ENCODE measurements at places on chromosomes 4 and X. TPM values are rescaled to one million over a fixed set of nuclear protein-coding genes. Genes with fewer than 3 reads are reported as not detected.

SLC34A2 gene
- total RNA-seq, result 2,903 TPM

MMAA gene
- total RNA-seq, result 11.9 TPM

DNA sequence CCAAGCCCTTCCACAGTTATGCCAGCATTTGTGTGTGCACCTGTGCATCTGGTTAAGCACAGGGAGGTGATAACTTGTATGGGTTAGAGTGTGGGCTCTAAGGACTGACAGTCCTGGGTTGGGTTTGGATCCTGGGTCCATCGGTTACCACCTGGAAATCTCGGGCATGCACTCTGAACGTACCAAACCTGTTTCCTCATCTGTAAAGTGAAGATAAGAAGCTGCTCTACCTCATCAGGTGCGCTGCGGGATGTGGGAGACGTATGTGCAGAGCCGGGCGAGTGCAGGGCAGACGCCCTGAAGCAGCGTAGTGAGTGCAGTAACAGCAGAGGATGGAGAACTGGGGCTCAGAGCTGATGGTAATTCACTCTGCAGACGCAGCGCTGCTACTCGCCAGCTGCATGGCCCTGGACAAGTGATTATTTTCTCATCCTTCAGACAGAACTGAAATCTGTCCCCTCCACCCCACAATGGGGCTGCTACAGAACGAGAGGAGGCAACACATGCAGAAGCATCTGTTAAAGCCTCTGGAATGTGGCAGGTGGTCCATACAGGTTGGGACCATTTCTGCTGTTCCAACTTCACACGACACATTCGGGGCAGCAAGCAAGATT lies 64.4 kb downstream of the HADH start:
- no peak for DNase-seq

DNA sequence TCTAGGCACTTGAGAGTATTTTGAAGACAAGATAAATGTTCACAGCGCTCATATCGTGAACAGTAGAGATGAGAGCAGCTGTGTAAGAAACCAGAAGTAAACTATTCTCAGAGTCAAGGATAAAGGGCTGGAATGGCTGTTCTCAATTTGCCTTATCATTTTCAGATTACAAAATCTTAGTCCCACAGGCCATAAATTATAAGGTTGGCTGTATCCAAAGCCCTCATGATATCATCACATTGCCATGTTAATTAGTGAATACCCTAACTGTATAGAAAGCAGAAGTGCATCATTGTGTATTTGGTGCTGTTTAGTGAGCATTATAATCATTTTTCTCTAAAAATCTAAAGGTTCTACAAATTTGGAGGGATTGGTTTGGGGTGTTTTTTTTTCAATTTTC lies 168.9 kb upstream of the EDNRA start:
- DNase-seq, result no peak

DNA sequence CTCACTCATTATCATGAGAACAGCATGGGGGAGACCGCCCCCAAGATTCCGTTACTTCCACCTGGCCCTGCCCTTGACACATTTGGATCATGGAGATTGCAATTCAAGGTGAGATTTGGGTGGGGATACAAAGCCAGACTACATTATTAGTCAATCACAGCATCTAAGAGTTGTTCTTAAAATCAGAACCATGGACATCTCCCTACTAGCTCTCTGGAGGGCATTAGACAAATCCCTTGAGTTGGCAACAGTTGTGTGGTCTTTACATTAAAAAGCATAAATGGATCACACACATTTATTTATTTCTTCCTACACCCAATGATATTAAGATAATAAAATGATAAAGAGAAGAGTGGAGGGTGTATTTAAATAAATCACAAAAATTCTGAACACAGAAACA lies 262.8 kb upstream of the VCX start:
- DNase-seq, result no peak

GRCh38 chr4:130576218-130576617 lies 1480.3 kb downstream of the C4orf33 start:
- DNase-seq, result no peak

- no peak for DNase-seq
Measured at GRCh38 chr4:104743215-104743653, 248.5 kb upstream of the CXXC4 start.

DNA sequence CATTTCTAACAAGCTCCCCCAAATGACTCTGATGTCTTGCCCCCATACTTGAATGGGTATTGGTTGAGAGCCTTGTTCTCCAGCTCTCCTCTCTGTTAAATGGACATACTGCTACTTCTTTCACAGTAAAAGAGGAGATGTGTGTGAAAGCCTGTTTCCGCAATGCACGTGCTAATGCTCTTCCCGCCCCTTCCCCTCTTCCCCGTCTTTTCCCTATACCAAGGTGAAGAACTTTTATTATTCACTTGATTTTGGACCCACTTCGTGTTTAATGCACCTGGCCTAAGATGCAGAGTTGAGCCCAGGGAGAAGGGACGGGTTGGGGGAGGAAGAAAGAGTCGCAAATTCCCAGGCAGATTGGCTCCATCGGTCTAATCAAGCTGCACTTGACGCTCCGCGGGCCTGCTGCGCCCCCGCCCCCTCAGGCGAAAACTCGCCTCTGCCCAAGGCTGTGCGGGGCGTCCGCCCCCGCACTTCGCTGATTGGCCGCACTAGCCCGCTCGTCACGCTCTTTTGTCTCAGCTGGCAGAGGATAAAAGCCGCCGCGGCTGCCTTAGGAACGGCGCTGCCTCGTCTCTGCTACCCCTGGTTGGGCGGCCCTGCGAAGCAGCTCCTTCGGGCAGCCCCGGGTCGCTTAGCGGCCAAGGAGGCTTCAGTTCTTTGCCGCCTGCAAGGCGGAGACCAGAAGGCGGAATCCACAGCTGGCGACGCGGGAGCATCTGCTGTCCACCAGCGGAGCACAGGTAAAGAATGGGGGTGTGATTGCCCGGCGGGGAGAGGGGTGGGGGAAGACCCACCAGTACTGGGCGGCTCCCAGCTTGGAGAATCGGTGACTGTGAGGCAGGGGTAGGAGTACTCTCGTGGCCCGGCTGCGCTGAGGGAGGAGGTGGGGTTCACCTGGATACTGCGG lies at the start of gene ZCCHC12:
Gene ZCCHC12, plus strand, starts transcription at position 562 of the 910 bp plus-strand sequence. CDS start 1,421 bp downstream, outside the sequence.
- peak; percentile 71 for DNase-seq
